Activated CD4-positive, alpha-beta T cell treated with anti-CD3 and anti-CD28 coated beads for 48 hours (primary cell): ENCODE measurements at places on chromosomes 1 and 21.

- no peak for DNase-seq
Measured at GRCh38 chr1:110872366-110872744, 593 bp upstream of the CD53 start.

DNA sequence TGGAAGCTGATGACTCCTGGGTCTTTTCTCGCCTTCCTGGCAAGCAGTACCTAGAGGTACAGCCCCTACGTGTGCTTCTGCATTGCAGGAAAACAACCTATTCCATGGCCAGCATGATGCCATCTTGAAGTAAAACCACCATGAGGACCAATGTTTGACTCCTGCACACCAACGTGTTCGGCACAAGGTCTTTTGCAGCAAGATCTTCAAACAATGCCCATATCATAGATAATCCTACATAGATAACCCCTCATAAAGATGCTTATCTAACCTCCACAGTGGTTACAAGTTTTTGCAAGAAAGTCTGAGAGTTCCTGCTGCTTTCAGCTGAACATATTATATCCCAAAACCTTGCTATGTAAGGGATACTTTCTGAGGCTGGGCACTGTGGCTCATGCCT is 141.1 kb upstream of the MAP1LC3C start:
- no peak for DNase-seq

GRCh38 chr1:52857443-52857842 is 14.9 kb downstream of the ZYG11A start:
- no peak for DNase-seq

- DNase-seq = no peak
Measured at GRCh38 chr1:167723707-167724323, 2.0 kb downstream of the MPZL1 start.

DNA sequence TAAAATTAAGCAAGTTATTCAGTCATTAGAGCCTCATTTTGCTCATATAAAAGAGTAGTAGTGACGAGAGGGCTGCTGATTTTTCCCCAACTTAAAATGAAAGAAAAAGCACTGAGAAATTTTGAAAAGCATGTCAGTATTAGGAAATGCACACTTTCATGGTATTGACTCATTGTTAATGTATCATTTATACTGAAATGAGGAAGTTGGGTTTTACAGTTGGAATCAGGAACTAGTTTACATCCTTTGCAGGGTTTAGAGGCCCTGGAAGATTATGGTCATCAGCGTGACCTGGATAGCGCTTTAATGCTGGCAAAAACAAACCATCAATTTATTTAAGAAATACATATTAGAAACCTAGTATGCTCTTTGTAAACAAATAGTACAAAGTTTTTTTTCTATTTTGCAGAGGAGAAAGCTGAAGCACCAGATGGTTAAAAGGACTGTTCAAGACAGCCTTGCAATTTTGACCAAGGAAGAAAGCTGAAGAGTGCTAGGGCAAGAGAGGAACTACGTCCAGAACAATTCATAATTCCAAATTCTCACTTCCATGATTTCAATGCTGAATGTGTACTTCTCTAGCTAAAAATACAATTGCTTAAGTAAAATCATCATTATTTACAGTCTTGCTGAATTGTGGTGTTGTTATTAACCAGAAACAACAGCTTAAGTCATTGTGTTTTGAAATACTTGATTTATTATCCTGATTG is 94.8 kb upstream of the SGIP1 start:
- DNase-seq = no peak

DNA sequence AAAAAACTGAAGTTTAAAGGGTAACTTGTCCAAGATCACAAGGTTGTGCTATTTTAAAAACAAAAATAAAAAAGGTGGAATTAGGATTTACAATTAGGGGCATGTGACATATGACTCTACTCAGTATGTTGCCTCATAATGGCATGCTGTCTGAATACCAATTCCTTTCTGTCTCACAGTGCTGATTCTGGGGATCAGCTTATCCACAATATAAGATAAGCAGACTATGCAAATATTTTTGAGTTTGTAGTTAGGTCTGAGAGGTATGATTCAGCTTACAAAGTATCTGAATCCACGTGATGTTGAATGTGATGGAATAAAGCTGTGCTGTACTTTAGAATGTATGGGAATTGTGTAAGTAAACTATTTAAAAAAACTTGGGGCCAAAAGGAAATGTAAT is 216.6 kb downstream of the HHIPL2 start:
- no peak for DNase-seq

GRCh38 chr1:232521660-232522059 is 108.3 kb downstream of the SIPA1L2 start:
- no peak for DNase-seq

DNA sequence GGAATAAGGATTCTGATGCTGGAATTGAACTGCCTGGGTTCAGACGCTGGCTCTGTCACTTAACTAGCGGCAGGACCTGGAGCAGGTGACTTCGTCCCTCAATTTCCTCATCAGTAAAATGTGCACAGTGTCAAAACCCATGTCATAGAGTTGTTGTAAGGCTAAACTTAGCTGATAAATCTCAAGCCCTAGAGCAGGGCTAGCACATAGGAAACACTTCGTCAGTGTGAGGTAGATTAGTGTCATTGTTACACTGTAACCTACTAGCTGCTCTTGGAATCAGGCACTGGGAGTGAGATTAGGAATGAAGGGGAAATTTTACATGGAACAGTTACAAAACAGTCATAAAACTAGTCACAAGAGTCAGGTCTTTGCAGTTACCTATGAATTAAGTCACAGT is 56.1 kb upstream of the ANGPTL1 start:
- DNase-seq = no peak

GRCh38 chr1:30300669-30301068 is 422.7 kb downstream of the MATN1 start:
- no peak for DNase-seq

- DNase-seq = no peak
Measured at GRCh38 chr1:71072273-71072672, 8.6 kb downstream of the ZRANB2 start.

DNA sequence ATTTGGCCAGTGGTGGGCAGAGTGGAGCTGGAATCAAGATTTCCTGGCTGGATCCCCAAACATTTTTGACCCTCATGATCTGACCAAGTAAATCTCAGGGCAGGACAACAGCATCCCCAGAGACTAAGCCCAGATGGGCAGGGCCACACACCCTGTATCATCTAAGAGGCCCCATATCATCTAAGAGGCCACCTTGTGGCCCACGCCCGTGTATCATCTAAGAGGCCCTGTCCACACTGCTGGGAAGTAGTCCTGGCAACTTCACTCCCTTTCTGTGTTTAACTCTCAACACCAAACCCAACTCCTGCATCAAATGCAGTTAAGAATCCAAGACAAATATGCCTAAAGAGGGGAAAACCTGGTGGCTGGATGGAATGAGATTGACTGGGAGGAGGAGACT is 81.6 kb upstream of the SSX2IP start:
- DNase-seq = no peak

DNA sequence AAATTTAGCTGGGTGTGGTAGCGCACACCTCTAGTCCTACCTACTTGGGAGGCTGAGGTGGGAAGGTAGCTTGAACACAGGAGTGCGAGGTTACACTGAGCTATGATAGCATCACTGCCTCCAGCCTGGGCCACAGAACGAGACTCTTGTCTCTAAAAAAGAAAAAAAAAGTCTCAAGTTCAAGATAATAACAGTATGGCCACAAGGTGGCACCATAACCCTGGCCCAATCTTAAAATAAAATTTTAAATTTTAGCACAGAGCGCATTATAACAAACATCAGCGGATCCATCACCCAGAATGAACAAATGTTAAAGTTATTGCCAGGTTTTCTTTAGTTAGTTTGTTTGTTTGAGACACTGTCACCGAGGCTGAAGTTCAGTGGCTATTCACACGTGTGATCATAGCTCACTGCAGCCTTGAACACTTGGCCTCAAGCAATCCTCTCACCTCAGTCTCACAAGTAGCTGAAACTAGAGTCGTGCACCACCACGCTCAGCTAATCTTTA is 2.9 kb upstream of the HTR6 start:
- peak; percentile 64 for DNase-seq

GRCh38 chr1:63868268-63868781 is 94.5 kb downstream of the ROR1 start:
- DNase-seq = peak; percentile 19

GRCh38 chr1:223313415-223313754 is 50.6 kb downstream of the SUSD4 start:
- DNase-seq = no peak

- no peak for DNase-seq
Measured at GRCh38 chr1:92933459-92933858, 27.8 kb downstream of the DIPK1A start.

DNA sequence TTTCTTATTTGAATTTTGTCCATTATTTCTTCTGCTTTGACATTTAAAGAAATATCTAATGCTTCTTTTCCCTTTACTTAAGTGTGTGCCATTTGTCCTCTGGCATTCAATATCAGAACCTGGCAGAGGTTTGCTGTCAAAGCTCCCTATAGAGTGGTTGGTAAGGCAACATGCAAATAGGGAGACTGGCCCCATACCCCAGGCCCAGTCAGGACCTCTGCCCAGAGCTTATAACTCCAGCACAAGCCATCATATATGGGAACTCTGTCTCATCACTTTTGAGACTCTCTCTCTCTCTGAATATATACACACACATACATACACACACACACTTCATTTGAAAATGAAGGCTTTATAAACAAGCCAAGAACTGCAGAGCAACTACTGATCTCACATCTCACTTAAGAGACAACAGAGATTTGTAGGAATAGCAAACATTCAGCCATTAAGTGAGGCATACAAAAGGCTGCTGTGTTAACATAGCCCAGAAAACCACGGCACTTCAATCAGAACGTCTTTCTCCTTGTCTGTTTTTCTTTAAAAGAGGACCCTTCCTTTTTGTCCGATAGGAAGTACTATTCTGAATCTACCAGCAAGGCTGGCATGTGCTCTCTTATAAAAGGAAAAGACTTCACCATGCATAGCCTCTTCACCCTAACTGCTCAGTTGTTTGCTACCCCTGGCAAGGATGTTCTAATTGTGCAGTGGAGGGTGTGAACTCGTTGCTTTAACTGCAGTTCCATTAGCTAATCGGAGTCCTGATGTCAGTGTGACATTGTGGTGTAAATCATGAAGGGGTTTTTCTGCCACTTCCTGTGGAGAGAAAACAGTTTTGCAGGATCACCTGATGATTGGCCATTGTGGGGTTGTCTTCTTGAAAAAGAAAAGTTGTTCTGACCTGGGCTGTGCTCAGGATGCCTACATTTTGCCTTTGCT is 101.7 kb downstream of the NR5A2 start:
- DNase-seq = no peak

- DNase-seq = peak; percentile 38
Measured at GRCh38 chr1:3283849-3284248, 170.6 kb upstream of the ARHGEF16 start.

DNA sequence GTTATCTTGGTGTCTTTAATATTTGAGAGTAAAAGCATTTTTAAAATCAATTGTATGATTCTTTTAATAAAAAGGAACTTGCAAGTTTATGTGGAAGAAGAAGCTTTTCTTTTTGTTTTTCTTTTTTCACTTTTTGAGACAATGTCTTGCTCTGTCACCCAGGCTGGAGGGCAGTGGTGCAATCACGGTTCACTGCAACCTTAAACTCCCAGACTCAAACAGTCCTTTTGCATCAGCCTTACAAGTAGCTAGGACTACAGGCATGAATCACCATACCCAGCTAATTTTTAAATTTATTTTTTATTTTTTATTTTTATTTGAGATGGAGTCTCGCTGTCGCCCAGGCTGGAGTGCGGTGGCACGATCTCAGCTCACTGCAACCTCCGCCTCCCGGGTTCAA is 34.1 kb downstream of the CMPK1 start:
- no peak for DNase-seq

DNA sequence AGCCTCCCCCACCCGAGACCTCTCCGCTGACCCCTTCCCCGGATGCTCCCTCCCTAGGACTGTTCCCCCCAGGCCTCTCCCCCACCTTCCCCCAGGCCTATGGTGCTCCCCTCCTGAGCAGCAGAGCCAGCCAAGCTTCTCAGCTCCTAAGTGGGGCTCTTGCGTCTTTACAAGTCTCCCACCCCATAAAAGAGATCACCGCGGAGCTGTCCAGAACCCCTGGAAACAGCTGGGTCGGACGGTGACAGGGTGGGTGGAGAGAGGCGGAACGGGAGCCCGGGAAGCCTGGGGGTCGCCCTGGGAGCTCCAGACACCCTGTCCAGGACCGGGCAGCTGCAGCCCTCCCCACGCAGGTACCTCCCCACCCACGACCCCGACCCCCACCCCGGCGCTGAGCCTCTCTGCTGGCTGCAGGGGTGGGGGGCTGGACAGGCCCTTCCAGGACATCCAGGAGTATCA is 61.2 kb downstream of the WNT9A start:
- DNase-seq = no peak

- no peak for DNase-seq
Measured at GRCh38 chr1:153888533-153888932, 34.2 kb downstream of the GATAD2B start.

GRCh38 chr1:73056826-73057225 is 774.5 kb upstream of the NEGR1 start:
- DNase-seq = no peak

DNA sequence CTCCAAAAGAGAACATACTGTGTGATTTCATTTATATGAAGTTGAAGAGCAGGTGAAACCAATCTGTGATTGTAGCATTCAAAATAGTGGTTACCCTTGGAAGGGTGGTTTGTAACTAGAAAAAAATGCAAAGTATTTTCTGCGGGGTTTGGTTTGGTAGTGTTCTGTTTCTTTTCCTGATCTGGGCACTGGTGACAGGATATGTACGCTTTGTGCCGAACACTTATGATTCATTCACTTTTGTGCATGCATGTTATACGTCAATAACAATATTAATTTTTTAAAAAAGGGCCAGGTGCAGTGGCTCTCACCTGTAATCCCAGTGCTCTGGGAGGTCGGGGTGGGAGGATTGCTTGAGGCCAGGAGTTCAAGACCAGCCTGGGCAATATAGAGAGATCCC is 63.8 kb downstream of the CD34 start:
- no peak for DNase-seq

DNA sequence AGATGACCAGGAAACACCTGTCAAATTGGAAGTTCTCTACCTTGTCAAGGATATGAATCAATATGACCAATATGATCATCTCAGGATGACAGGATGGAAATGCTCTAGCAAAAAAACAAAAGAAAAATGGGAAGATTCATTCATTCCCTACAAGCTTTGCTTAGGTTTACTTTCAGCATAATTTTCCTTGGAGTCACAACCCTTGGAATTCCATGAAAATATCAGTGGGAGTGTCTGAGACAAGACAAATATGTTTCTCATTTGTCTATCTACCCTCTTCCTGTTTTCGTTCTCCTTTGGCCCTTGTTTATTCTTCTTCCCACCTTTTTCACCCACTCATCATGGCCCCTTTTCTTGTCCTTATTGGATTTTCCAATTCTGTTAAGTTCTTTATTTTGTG is 50.6 kb downstream of the COLGALT2 start:
- DNase-seq = no peak

- DNase-seq = no peak
Measured at GRCh38 chr21:29581393-29581792, 282.7 kb downstream of the BACH1 start.

- peak; percentile 44 for DNase-seq
Measured at GRCh38 chr21:44919913-44920693, 596 bp downstream of the ITGB2 start.

GRCh38 chr1:221994939-221995338 is 253.1 kb upstream of the DUSP10 start:
- no peak for DNase-seq

GRCh38 chr1:230375780-230376179 is 50.4 kb downstream of the PGBD5 start:
- DNase-seq = no peak

- no peak for DNase-seq
Measured at GRCh38 chr1:170967042-170967910, 31.9 kb downstream of the MROH9 start.
